ENCODE measurements at places on chromosomes 6 and 20. TPM values are rescaled to one million over a fixed set of nuclear protein-coding genes. Genes with fewer than 3 reads are reported as not detected.

- DNase-seq, result no peak
These were observed 44.8 kb upstream of the BCLAF1 start for GRCh38 chr6:136334465-136334846.

DNA sequence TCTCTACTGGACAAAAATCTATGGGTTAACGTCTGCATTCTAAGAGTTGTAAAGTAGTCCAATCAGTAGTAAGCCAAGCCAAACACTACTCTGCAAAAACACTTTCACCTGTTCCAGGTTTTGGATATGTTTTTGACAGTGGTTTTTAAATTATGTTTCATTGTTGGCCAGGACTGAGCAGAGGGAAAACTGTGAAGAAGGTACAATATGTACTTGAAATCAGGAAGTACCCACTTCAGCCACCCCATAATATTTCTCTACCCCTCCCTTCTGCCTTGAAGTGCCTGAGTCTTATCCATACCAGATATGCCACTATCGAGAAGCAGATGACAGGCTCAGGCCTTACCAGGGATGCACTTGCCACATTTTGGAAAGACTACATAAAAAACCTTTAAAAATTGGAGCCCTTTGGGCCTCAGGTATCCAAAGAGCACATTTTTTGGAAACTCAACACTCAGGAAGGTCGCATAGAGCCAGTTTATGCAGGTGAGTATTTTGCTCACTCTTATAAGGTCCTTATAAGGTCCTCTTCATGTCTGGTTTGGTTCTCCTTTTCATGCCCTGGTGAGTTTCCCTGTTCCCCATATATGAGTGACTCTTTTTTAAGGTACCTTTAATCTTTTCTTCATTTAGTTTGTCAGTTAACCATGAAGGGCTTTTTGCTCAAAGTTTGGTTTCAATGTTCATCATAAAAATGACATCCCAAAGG lies 859.3 kb upstream of the FLRT3 start:
- no peak for DNase-seq

Gene SLC22A2
- total RNA-seq, result not detected

- no peak for DNase-seq
These were observed 33.0 kb upstream of the KIAA1586 start for GRCh38 chr6:57013521-57013926.

DNA sequence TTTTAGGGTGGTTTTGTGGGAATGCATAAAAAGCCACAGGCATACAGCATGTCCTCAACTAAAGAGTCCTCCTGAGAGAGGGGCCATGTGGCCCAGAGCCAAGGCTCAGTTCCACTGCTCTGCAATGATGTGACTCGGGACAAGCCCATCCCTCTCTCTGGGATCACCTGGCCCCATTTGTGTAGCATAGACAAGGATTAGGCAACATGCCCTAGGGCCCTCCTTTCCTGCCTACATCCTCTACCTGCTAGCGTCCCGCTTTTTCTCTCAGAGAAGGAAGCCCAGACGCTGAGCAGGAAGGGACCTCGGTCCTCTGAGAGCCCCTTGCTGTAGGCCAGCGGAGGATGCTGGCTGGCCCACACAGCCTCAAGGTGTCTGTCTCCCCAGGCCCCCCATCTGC lies 8.8 kb downstream of the TGM2 start:
- DNase-seq, result no peak

GRCh38 chr6:111995404-111995803 lies 58.5 kb upstream of the CCN6 start:
- no peak for DNase-seq

- DNase-seq, result no peak
These were observed 65.8 kb upstream of the PTCHD4 start for GRCh38 chr6:48176645-48177308.

DNA sequence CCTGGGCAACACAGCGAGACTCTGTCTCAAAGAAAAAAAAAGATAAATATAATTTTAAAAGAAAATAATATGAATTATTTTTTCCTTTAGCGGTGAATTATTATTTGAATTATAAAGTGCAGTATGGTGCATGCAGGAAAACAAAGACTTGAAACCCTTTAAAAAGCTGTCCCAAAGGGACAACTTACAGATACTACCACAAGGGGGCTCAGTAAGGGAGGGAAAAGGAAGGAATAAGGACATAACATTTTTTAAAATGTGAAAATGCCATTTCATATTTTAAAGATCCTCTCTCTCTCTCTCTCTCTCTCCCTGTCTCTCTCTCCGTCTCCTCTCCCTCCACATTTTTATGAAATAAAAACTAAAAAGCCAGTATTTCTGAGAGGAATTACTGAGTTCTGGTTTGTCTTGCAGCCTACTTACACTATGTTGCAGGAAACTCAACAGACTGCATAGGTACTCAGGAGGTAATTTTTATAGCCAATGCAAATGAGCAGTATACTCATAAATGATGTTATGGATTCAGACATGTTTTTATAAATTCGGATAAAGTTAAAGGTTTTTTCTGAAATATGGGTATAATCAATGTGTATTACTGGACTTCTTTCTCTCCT lies 455.0 kb upstream of the GJE1 start:
- no peak for DNase-seq

DNA sequence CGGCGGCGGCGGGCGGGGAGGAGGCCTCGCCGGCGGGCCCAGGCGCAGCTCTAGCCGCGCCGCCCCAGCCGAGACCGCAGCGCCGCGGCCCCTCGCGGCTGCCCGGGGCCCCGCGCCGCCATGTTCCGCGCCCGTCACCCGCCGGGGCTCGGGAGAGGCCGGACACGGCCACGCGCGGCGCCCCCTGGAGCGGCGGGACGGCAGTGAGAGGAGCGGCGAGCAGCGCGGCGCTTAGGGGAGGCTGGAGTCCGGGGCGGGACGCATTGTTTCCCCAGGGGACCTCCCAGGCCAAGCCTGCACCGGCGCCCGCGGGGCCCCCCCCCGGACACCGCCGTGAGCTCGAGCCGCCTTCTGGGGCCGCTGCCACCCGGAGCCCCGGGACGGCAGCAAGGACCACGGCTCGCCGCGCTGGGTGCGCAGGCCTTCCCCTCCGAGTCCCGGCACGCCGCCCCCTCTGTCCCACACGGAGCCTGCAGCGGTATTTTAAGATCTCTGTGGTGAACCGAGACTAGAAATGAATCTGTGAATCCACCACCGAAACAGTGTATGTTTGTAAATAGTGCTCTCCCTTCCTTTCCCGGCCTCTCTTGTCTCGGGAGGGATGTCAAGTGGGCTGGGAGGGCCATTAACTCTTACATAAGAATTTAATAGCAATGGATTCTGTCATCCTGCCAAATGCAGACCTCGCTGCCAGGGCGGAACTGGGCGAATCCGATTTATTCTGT lies 424 bp upstream of the KIF13A start:
- DNase-seq, result no peak

DNA sequence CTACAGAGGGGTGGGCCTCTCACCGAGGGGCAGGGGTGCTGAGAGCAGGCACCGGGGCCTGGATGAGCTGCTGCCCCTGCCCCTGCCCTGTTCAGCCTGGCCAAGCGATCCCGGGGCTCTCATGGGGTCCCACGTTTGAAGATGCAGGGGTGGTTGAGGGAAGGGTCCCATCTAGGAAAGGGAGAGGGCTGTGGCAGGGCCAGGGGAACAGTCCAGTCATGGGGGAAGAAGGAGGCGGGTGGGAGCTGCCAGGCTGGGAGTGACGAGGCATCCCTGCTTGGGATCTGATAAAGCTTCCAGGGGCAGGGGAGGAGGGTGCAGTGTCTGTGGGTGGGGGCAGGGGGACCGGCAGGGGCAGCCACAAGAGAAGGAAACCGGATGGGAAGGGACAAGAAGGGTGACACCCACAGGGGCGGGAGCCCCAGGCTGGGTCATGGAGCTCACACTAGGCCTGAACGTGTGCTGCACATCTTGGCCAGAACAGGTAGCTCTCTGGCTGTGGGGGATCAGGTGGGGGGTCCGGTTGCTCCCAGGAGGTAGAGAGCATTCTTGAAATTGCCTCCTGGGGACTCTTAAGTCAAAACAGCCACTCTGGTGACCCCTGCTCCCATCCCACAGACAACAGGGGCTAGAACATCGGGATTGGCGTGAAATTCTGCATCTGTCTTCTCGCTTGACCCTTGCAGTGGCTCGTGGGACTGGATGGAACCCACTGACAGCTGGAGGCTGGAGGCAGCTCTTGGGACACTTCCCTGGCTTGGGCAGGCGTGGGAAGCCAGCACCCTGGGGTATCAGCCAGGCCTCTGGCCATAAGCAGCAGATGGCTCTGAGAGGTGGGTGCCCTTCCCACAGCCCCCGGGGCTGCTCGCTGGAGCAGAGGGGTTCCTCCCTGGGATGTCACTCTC lies 58.0 kb upstream of the GATA5 start:
- no peak for DNase-seq

Gene ARMH2
- not detected for total RNA-seq

DNA sequence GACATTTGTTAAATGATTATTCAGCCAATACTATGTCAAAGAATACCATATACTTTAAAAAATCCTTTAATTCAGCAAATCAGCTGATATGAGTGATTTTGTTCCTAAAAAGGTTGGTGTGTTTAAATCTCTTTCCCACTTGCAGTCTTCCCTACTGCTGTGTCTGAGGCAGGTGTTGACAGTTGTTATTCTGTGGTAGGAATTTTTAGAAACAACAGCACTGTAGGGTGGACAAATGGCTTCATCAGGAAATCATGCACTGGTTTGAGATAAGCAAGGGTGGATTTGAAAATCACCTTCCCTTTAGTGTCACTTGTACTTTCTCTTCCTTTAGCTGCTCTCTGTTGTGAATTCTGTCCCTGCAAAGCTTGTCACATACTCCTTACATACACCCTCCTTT lies 213.7 kb upstream of the SGK1 start:
- DNase-seq, result no peak
